ENCODE measurements at places on chromosomes 6 and 20. TPM values are rescaled to one million over a fixed set of nuclear protein-coding genes. Genes with fewer than 3 reads are reported as not detected.

The COL9A1 gene
- total RNA-seq: 46.7 TPM

The CDC25B gene
- total RNA-seq: 18.7 TPM

The ARHGAP40 gene
- 1.9 TPM for total RNA-seq

The GPX5 gene
- not detected for total RNA-seq

The SMPDL3A gene
- 25.9 TPM for total RNA-seq

The MICB gene
- total RNA-seq: 1.6 TPM

The PRICKLE4 gene
- total RNA-seq: 3.1 TPM

DNA sequence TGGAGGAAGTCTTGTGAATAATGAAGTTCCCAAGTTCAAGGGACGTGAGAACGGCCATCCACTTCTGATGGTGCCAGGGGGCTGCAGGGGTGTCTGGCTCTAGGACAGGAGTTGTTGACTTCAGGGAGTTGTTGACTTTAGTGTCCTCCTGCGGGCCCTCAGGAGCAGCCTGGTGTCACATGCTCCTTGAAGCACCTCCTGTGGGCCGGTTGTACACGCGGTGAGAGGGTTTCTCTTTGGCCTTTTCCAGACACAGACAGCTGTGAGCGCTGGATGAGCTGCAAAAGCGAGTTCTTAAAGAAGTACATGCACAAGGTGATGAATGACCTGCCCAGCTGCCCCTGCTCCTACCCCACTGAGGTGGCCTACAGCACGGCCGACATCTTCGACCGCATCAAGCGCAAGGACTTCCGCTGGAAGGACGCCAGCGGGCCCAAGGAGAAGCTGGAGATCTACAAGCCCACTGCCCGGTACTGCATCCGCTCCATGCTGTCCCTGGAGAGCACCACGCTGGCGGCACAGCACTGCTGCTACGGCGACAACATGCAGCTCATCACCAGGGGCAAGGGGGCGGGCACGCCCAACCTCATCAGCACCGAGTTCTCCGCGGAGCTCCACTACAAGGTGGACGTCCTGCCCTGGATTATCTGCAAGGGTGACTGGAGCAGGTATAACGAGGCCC lies 77.8 kb downstream of the ISM1 start:
- no peak for DNase-seq

DNA sequence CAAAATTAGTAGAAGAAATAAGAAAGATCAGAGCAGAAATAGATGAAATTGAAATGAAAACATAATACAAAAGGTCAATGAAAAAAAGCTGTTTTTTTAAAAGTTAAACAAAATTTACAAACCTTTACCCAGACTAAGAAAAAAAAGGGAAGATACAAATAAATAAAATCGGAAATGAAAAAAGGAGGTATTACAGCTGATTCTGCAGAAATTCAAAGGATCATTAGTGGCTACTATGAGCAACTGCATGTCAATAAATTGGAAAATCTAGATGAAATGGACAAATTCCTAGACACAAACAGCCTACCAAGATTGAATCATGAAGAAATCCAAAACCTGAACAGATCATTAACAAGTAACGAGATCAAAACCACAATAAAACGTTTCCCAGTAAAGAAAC lies 59.2 kb downstream of the ZFP64 start:
- DNase-seq: no peak

GRCh38 chr6:113644861-113645575 lies 212.1 kb upstream of the MARCKS start:
- no peak for DNase-seq

DNA sequence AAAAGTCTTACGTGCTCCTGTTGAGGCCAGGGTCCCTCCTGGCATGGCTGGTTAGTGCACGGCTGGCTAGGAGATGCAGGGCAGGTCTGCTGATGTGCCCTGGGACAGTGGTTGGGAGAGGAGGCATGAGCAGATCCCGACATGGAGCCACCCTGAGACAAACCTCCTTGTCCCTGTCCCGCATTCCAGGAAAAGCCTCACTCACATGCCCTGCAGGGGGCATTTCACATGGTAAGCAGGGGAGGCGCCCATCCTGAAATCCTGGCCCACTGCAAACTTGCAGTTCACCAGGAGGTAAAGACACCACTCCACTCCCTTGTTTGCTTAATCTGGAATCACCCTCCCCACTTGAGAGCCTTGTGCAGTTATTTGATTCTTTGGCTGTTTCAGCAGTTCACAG lies 116.7 kb upstream of the SLC24A3 start:
- DNase-seq: no peak

- DNase-seq: no peak
These were observed 429.7 kb downstream of the EPHA7 start for GRCh38 chr6:92989656-92990055.

- DNase-seq: peak; percentile 49
These were observed 39.0 kb downstream of the GMPR start for GRCh38 chr6:16277101-16277981.

DNA sequence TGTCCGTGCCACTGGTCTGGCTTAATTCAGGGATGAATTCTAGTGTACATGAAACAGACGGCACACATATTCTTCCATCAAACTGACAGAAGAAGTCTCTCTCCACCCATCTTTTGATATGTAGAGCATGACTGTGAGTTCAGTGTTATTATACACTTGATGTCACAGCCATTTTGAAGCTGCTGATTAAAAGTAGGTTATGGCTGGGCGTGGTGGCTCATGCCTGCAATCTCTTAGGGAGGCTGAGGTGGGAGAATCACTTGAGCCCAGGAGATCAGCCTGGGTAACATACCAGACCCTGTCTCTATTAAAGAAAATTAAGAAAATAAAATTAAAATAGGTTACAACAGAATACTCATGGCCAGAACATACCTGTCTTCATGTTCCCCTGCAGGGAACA lies 20.7 kb downstream of the C6orf15 start:
- DNase-seq: no peak

GRCh38 chr6:166121726-166122125 lies 45.9 kb downstream of the TBXT start:
- no peak for DNase-seq

GRCh38 chr20:20409331-20409730 lies 41.4 kb downstream of the INSM1 start:
- DNase-seq: no peak

DNA sequence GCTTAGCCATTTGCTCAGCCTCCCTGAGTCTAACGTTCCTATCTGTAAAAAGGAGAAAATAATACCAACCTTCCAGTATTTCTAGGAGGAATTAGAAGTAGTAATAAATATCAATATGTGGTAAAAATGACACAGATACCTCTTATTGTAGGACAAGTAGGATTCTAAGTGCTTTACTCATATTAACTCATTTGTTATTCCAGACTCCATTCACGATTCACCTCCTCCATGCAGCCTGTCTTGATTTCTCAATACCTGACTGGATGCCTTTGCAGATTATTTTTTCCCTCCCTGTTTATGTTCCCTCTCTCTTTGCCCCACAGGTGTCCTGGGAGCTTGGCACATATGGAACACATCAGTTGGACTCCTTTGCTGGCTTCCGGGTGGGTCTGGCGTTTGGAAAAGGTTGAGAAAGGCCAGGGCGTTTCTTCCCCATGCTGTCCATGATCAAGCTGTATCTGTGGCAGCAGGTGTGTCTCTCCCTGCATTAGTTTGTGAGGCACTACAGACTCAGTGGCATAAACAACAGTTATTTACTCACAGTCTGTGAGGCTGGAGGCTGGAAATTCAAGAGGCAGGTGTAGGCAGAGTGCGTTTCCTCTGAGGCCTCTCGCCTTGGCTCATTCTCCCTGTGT lies 10.7 kb upstream of the DUSP22 start:
- DNase-seq: no peak

DNA sequence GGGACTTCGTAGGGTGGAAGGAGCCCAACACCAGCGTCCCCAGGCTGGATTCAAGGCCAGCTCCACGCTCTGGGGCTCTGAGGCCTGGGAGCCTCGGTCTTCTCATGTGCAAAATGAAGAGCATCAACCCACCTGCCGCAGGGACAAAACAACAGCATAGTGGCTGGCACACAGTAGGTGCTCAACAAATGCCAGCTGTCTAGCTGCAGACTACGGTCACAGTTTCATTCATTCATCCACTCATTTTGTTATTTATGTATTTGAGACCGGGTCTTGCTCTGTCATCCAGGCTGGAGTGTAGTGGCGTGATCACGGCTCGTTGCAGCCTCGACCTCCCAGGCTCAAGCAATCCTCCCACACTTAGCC lies 60.7 kb downstream of the CEBPB start:
- DNase-seq: no peak
